ENCODE measurements at places on chromosomes 7 and 10.
A peak's percentile ranks its signal among the peaks of the same experiment; 100 is the strongest.

GRCh38 chr7:195010-195829 is 2.8 kb downstream of the FAM20C start:
- DNase-seq = no peak

- DNase-seq = peak; percentile 27
These were observed 133.7 kb upstream of the SH2B2 start for GRCh38 chr7:102152672-102153598.

GRCh38 chr7:11239316-11239715 is 265.6 kb downstream of the PHF14 start:
- no peak for DNase-seq

- DNase-seq = no peak
These were observed 1.9 kb downstream of the SEMA4G start for GRCh38 chr10:100970914-100971811.

GRCh38 chr7:101251871-101252659 is 7.2 kb upstream of the FIS1 start:
- DNase-seq = peak; percentile 96

- DNase-seq = no peak
These were observed 243.3 kb upstream of the CDC14C start for GRCh38 chr7:48681006-48681405.

- no peak for DNase-seq
These were observed 33.3 kb upstream of the MNX1 start for GRCh38 chr7:157043745-157044144.

DNA sequence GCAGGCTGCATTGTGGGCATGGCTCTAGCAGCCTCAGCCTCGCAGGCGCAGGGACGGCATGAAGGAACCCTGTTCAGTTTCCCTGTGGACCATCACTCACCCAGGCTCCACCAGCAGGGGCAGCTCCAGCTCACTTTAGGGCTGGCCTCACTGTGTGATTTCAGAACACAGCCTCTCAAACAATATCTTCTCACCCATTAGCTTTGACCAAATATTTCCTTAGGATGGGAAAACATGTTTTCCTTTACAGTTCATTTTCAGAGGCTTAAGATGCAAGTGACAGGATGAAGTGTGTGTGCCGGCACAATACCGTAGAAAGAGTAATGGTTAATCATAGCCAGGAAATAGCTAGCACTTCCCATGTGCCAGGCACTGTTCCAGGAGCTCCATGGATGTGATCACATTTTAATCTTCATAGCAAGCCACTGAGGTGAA is 58.2 kb downstream of the LANCL2 start:
- no peak for DNase-seq

GRCh38 chr10:92750791-92751533 is 61.2 kb downstream of the HHEX start:
- no peak for DNase-seq

- no peak for DNase-seq
These were observed 153.4 kb downstream of the CUX1 start for GRCh38 chr7:101970801-101971200.

DNA sequence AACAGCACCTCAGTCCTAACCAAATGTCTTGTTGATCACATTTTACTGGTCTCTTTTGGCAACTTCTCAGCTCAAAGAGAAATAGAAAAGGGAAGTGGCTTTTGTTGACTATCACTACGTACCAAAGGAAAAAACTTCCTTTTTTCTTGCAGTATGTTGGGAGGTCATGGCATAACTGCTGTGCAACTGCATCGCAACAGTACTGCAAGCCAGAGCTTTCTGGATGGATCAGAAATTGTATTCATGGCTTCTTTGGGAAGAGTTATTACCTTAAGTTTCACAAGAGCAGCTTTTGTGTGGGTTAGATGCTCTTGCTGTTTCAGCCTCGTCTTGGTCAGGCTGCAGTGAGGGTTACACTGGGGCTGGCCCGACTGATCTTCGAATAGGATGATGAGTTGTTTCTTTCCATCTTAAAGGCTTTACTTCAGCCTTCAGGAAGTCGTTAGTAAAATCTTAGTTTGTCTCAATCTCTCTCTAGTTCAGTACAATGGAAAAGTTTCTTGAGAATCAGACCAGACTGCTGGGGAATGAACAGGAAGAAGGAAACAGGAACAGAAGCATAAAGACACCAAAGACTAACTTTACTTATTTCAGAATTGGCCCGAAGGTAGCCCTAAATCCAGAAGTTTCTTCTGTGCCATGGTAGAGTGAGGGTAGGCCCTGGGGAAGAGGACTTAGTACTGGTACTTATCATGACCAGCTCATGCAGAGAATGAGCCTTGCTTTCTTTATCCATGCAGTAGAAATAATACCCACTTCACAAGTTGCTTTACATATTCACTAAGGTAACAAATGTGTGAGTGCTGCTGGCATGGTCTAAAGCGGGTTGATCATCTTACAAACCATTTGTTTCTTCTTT is 153.6 kb downstream of the CELF2 start:
- DNase-seq = no peak

GRCh38 chr7:27992097-27992496 is 188.5 kb downstream of the JAZF1 start:
- peak; percentile 23 for DNase-seq

GRCh38 chr10:22554461-22555182 is 159.8 kb downstream of the PIP4K2A start:
- DNase-seq = peak; percentile 81

DNA sequence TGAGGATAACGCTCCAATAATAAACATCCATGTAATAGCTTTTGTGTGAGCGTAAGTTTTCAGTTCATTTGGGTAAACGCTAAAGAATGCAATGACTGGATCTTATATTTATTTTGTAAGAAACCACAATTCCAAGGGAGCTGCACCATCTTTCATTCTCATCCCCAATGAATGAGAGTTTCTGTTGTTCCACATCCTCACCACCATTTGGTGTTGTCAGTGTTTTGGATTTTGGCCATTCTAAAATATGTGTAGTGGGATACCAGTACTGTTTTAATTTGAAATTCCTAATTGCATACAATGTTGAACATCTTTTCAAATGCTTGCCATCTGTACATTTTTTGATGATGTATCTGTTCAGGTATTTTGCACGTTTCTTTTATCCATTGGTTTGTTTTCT is 50.9 kb upstream of the SEMA3D start:
- peak; percentile 49 for DNase-seq

DNA sequence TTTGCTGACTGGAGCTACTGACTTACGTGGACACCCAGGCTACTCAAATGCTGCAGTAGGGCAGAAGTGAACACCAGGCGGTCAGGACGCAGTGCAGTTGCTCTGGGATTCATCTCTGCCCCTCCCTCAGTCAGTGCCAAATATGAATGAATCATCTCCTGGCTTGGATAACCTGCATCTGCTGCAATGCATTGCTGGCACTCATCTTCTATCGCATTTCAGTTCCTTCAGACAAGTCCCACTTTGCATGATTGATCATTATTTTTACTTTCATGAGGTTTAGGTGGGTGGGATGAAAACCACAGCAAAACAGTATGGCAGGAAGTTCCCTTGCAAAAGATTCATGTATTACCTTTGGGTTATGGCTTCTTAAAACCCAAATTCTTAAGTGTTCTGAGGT is 224.6 kb upstream of the NRP1 start:
- peak; percentile 89 for DNase-seq

DNA sequence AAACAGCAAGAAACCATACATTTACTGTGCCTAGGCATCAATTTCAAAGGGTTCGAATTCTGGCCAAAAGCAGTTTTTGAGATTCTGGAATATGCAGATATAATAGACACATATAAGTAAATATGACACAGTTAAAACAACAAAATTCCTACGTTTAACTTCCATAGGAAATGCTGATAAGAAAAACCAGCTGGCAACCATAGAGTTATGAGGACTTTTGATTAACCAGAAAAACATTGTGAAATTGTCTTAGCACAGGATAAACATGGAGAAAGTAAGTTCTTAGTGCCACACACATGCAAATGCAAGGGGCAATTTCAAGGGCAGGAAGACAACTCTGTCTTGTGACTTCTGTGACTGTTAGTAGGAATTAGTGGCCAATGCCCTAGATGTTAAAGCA is 702.1 kb downstream of the TNS3 start:
- DNase-seq = no peak

DNA sequence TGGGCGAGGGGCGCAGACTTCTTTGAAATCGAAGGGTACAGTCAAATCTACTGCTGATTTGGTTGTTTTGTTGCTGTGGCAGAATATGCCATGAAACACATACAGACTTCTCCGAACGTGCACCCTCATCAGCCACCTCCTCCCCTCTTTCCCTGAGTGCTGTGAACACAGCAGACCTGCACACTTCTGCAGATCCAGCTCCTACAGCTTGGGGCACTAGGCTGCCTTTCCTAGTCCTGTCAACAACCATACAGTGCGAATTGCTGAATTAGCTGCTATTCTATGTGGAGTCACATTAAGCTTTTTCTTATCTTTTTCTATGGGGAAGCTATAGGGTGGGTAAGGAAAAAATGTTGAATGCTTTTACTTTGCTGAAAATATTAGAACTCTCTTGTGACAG is 57.5 kb downstream of the COL17A1 start:
- no peak for DNase-seq

DNA sequence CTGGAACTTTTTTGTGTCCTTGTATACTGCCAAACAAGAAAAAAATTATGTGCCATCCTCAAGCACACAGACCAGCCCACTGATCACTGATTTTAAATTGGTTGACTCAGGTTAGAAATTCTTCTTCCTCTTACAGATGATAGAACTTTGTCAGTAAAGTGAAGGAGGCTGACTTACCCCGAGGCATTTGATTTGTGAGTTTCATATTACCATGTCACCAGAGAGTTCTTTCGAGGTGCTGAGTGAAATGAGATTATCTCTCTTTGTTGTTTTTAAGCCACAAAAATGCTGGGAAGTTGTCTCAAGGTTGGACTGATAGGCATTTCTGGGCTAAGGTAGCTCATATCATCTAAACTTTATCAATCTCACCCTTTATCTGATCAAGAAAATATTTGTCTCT is 78.8 kb upstream of the FAM180A start:
- no peak for DNase-seq

DNA sequence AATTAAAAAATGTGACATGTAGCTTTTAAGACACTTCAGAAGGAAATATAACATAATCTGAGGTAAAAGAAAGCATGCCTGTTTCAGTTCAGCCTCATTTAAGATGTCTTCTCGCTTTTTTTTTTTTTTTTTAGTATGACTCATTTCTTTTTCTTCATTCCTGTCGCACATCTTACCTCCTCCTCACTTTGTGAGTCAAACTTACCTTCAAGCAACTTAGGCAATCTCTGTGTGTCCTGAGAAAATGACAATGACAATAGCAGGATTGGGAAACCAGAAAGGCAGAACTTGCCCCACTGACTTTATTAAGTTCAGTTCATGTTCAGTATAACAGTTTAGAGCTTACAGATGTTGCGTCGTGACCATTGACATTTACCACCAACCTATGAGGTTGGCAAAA is 7.7 kb downstream of the PTN start:
- DNase-seq = no peak

DNA sequence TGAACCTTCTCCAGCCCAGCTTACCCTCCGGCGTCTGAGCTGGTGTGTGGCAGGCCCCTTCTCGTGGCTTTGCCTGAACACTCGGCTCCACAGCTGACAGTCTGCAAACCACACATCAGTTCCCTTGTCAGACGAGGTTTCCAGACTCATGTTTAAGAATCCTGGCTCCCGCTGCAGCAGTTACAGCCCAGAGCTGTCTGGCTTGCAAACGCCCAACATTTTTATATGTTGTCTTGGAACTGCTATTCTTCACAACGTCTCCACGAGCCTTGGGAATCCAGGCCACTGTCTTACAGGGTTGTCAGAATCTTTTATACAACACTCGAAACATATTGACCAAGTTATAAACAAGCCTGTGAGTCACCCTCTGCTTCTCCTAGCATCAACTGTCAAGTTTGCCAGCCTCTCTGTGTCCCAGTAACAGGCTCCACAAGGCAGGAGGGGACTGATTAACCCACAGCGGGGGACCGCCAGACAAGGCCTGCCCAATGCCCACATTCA is 68.1 kb downstream of the TNS3 start:
- DNase-seq = peak; percentile 62

- DNase-seq = no peak
These were observed 80.1 kb upstream of the AUTS2 start for GRCh38 chr7:69517985-69518704.

- no peak for DNase-seq
These were observed 974 bp downstream of the KIF11 start for GRCh38 chr10:92593619-92594588.

DNA sequence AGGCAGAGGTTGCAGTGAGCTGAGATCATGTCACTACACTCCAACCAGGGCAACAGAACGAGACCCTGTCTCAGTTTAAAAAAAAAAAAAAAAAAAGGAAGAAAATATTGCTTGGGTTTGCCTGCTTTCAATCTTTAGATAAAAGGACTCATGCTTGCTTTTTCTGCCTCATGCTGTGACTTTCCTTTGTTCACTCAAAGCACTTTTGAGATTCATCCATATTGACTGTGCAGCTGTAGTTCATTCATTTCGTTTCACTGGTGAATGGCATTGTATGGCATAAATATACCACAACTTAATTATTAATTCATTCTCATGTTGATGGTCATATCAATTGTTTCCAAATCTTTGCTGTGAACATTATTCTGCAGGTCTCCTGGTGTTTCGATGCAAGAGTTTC is 97.6 kb upstream of the NFE2L3 start:
- no peak for DNase-seq

GRCh38 chr10:49679480-49679893 is at the start of gene C10orf53:
Gene C10orf53, plus strand, starts transcription at chr10:49679651. Its CDS starts 47 bp downstream, at chr10:49679698.
- no peak for DNase-seq

DNA sequence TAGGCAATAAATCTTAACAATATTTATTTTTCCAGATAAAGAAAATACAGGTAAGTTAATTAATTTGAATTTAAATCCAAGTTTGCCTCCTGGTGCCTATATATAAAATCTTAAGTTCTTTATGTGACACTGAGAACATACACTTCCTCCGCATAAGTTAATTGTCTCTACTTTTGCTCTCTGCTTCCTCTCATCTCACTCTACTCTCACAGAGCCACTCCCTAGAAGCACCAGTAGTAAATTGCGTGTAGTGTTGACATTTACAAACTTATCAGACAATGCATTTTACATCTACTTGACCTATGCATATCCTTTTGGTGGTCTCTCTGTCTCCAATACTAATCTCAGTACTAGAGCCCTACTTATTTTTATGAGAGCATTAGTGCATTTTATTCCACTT is 144.5 kb downstream of the ETV1 start:
- no peak for DNase-seq

DNA sequence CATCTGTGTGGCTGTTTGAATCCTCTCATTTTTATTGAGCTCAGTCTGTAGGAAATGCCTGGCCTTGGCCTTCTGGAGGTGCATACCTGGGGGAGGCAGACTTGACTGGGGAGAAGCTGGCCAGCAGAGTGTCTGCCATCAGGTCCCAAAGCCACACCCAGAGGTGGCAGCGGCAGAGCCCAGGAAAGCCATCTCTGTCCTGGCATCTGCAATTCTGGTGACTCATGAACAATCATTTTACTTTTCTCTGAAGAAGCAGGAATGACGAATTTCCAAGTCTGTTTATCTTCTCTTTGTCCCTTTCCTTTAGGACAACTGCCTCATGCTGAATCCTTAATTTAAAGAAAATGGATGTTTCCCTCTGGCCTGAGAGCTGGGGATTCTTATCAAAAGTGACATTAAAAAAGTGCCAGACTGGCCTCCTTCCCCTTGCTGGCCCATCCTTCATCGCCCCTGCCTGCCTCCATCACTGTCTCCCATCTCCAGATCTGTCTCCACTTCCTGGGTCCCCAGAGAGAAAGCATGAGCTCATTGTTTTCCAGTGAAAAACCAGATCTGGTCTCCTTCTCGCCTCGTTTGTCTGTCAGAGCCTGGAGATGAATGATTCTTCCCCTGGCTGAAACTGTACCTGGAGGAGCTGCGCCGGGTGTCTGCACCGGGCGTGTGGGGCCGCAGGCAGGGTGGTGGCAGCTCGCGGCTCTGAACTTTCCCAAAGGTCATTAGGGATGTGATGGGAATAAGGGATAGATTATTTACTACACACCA is 124.5 kb downstream of the TMEM178B start:
- no peak for DNase-seq

- no peak for DNase-seq
These were observed 15.6 kb downstream of the GAD2 start for GRCh38 chr10:26232174-26232573.
